Stimulated activated CD4-positive, alpha-beta T cell treated with anti-CD3 and anti-CD28 coated beads, Interleukin-4, amount 100 ng/mL, for 48 hours (primary cell): ENCODE measurements at places on chromosomes 5 and 9.

GRCh38 chr9:28563291-28563934, 990.1 kb upstream of the C9orf72 start:
- no peak for DNase-seq

DNA sequence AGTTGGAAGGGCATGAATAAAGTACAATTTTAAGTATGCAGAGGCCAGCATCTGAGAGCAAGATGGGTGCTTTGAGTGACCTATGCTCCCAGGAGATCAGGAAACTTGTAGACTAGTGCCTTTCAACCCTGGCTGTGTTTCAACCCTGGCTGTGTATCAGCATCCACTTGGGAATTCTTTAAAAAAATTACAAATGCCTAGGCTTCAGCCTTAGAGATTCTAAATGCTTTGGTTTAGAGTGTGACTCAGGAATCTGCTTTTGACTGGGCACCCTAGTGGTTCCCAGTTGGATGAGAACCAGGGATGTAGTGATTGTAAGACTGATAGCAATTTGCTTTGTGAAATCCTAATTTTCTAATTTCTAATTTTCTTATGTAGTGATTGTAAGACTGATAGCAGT, 65.6 kb downstream of the RALGPS1 start:
- DNase-seq, result no peak

DNA sequence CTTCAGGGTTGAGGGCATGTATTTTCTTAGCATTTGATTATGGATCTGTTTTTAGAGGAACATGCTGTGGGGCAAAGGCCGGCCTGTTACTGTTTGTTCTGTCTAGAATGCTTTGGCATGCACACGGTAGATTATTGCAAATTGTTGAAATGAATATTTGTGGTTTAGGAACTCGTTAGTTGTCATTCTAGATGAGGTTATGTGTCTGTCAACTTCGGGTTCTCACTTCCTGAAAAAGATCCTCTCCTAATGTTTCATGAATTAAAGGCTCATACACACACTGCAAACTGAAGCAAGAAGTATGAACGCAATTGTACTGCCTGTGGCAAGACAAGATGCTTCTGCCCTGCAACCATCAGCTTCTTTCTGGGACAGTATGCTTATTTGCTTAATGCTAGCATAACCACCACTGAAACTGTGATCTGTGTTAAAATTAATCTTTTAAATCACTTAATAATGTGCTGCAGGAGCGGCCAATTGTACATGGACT, 99.6 kb downstream of the BASP1 start:
- DNase-seq, result no peak

DNA sequence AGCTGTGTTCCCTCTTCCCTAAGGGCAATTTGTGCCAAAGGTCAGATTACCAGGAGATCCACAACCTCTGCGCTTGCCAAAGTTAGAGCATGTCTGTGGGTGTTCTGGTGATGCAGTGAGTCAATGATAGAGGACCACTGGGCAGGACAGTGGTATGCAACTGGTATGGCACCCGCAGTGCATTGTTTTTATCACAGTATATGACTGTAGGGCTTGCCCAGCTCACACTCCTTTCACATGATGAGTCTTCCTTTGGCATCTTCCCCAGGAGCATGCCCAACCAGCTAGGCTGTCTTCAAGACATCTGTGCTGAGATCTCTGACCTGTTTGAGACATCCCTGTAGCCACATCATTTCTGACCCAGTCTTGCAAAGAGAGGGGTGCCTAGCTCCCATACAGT, 1650.0 kb upstream of the CDH6 start:
- DNase-seq, result no peak

GRCh38 chr9:36893911-36894310, 140.2 kb downstream of the PAX5 start:
- DNase-seq, result no peak

DNA sequence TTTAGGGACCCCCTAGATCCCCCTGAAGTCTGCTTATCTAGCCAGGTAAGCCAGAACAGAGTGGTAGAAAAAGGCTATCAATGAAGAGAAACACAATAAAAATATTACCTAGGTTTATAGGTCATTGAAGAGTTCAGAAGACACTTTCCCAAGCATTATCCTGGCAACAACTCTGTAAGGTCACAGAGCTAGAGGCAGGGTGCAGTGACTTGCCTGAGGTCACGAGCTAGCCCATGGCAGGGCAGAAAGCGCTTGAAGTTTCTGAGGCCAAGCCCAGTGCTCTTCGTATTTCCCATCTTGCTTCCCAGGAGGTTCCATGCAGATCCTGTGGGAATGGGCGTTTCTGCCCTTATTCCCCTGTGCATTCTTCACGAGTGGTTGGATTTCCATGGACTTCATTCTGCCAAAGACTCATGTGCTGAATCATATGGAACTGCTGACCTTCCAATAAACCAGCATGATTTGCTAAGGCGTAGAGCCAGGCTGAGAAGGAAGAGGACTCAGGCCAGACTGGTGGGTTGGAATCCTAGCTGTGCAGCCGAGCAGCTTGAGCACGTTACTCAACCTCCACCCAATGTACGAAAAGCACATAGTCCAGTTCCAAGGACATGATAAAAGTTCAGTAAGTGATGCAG, 22.1 kb downstream of the TRMO start:
- DNase-seq, result no peak

GRCh38 chr5:55104946-55105701, 2.7 kb downstream of the GZMA start:
- no peak for DNase-seq

- no peak for DNase-seq
Measured at GRCh38 chr9:114048533-114049415, 29.3 kb downstream of the AMBP start.

DNA sequence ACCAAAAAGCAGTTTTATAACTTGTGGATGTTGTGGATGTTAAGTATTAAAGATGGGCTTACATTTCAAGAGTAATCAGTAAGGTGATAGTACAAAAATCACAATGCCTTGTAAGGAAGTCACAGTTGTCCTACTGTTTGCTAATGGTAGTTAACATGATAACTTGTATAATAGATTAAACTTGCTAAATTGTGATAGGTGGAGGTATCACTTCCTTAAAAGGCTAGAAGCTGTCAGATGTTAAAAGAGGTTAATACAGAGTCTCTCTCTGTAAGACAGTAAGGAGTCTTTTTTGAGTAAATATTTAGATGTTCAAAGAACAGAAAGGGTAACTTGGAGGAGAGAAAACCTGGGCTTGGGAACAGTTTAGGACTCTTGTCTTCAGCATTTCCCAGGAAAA, 14.2 kb upstream of the MACIR start:
- no peak for DNase-seq

DNA sequence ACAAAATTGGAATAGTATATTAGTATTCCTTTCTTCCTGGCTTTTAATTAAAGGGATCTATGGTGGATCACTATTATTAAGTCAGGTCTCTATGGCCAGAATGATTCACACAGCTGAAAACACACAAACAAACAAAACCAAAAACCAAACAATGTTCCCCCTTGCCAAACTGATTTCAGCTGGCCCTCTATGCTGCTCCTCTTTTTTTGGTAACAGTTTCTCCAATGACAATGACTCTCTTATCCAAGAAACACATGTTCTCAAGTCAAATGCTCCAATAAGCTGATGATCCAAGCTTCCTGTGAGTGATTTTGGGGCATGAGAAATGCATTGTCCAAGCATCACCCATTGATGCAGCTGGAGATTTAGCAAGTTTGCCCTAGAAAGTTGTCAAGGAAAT, 193.4 kb upstream of the TUT7 start:
- DNase-seq, result no peak

GRCh38 chr5:66608501-66608900, 12.3 kb downstream of the MAST4 start:
- DNase-seq, result no peak

DNA sequence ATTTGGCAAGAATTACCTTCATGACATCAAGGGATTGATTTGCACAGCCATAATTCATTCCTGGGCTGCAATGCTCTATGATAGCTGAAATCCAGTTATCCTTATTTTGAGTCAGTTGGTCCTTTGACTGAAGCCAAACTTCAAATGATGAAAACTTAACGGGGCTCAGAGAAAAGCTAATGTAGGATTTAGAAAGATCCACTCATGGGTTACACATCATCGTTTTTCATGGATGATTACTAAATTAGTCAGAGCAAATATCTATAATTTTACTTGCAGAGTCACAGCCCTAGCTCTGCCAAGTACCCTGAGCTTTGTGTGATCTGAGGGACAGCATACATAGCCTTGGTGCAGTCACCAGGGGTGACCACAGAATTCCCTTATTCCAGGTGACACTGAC, 27.3 kb upstream of the MUSK start:
- no peak for DNase-seq

GRCh38 chr5:5965132-5965531, 413.2 kb downstream of the MED10 start:
- DNase-seq, result no peak

GRCh38 chr9:130428086-130428665, 16.6 kb upstream of the ASS1 start:
- DNase-seq, result no peak

GRCh38 chr5:140312067-140312790, 9.3 kb upstream of the PFDN1 start:
- no peak for DNase-seq

GRCh38 chr5:54930736-54931135, 54.7 kb downstream of the ESM1 start:
- DNase-seq, result peak; percentile 7

GRCh38 chr5:2015124-2015848, 132.6 kb upstream of the IRX4 start:
- no peak for DNase-seq

- DNase-seq, result no peak
Measured at GRCh38 chr5:72596956-72597355, 89.7 kb upstream of the ZNF366 start.

DNA sequence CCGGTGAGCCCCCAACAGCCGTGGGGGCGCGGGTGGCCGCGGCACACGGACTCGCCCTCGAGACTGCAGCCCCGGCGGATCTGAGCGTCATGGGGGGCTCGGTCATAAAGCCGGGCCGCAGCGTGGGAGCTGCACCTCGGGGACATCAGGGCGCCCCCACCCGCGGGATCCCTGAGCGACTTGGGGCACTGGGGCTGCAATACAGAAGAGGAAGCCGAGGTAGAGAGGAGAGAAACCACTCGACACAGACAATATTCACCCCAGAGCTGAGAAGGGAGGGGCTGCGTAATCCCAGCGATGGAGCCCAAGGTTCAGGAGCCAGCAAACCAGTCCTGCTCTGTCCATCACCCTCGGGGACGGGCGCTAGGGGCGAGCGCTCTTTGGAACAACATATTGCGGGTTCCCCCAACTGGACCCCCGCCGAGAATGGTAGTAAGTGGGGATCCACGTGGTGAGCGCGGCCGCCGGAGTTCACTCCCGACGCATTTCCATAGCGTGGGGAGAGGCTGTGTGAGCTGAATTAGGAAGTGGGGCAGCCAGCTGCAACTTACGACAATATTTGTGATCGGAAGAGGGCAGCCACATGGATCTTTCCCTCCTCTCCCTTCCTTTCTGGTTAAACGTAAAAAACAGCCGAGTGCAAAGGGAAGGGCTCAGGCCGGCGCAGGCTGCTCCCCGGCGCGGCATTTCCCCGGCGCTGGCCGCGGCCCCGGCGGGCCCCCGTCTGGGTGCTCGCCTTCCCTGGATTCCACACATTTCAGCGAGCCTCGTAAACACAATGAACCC, 9.9 kb downstream of the PTCH1 start:
- no peak for DNase-seq

DNA sequence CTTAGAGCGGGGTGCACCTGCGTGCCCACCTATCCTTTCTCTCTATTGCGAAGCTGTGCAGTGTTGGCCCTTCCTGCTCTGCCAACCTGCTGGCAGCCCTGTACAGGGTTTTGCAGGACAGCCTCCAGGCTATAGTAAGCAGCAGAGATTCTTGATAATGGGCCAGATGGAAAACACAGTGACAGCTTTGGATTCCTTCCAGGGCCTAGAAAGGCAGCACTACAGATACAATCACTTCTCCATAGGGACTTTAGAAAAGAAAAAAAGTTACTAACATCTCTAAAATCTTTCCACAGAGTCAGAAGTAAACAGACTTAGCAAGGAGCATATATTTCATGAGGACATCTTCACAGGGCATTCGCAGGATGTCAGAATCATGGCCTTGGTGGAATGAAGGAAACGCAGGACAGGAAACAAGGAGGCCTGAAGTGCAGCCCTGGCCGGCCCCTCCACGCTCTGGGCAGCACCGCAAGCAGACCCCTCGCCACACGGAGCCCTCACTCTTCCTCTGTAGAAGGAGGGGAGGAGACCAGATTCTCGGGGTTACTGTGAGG, 172.1 kb upstream of the GAS1 start:
- DNase-seq, result no peak

GRCh38 chr5:68021227-68021626, 194.3 kb upstream of the PIK3R1 start:
- no peak for DNase-seq
